ENCODE measurements at places on chromosomes 6 and 20.
A peak's percentile ranks its signal among the peaks of the same experiment; 100 is the strongest.

DNA sequence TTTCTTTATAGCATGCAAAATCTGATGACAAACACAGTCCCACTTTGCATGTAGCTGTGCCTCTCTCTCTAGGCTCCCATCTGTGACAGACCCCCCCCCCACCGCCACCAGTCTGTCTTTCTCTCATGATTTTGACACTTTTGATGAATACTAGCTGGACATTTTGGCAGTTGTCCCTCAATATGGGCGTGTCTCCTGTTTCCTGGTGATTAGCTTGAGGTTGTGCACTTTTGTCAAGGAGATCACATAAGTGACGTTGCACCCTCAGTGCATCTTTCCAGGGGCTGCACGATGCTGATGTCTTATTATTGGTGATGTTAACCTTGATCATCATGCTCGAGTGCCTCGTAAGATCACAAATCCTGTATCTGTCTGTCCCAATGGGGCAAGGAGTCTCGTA is 155.1 kb downstream of the EYA2 start:
- peaks cover 9% of the 10 kb centered on the region for H3K27me3 ChIP-seq
- no peak for DNase-seq

DNA sequence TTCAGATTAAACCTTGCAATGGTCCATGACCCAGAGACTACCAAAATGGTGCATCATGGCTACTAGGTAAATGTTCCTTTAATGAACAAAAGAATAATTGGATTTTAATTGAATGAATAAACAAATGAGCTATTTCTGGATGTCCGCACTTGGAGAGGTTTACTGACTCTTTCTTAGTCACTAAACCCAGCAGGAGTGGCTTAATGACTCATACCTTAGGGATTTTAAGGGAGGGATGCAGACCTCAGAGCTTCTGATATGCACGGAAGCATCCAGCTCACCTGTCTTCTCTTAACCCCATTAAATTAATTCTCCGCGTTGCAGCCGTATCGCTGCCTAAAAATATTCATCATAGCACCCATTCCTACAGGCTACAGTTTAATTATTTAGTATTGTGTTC is 970.0 kb upstream of the SLC35B3 start:
- no peak overlapping the region for H3K4me3 ChIP-seq
- H3K27me3 ChIP-seq = peaks cover 9% of the 10 kb centered on the region
- H3K27ac ChIP-seq = no peak overlapping the region
- no peak for DNase-seq

DNA sequence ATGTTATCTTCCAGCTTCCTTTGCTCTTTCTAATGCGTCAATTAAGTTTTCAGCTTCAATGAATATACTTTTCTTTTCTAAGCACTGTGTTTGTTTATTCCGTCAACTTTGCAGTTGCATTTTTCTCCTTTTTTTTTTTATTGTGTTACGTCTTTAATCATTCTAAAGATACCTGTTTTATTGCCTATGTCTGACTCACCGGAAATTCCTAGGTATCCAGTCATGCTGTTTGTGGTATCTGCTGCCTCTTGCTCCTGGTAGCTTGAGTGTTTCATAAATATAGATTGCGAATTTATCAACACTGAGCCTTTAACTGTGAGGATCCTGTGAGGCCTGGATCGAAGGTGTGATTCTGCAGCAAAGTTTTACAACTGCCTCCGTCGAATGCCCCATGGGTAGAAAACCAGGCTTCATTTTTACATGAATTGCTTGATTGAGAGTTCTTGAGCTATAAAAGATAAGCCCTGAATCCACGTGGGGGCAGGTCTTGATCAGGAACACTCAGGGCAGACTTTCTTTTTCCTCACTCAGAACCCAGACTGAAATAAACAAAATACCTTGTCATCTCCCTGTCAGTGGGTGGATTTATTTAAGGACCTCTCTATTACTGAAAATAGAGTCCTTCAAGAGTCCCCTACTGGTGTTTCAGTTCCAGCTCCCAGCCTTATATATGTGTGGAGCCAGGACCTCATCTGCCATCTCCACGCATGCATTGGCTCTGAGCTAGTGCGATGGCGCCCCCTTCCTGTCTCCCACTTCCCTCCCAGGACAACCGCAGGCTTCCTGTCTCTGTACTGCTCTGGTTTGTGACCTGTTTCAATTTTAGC is 60.1 kb upstream of the LRRC1 start:
- no peak overlapping the region for H3K4me3 ChIP-seq
- no peaks in the 10 kb centered on the region for H3K4me1 ChIP-seq
- no peaks in the 10 kb centered on the region for H3K36me3 ChIP-seq
- peak; percentile 31 for DNase-seq
- peaks cover 4% of the 10 kb centered on the region for H3K27me3 ChIP-seq

- peaks cover 87% of the 10 kb centered on the region for H3K36me3 ChIP-seq
- no peak for DNase-seq
- H3K4me3 ChIP-seq = no peak overlapping the region
- peaks cover 3% of the 10 kb centered on the region for H3K27me3 ChIP-seq
Observed at GRCh38 chr6:35907750-35908149, 13.1 kb downstream of the SRPK1 start.

DNA sequence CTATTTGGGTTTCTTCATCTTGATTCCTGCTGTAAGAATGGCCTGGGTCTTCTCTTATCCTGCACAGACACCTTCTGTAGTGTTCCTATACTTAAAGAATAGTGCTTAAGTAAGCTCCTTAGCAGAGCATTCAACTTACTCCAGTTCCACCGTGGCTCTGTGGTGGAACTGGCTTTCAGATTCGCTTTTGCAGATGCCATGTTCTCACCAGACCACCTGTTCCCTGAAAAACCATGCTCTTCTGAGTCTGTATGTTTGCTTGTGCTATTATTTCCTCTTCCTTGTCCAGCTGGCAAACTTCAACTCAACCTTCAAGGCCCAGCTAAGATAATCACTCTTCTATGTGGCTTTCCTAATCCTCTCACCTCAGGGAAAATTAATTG is 4.9 kb downstream of the ELMO2 start:
- DNase-seq = no peak
- H3K27ac ChIP-seq = no peak overlapping the region
- no peak overlapping the region for H3K4me3 ChIP-seq
- H3K27me3 ChIP-seq = peaks cover 4% of the 10 kb centered on the region
- H3K36me3 ChIP-seq = peaks cover 11% of the 10 kb centered on the region

DNA sequence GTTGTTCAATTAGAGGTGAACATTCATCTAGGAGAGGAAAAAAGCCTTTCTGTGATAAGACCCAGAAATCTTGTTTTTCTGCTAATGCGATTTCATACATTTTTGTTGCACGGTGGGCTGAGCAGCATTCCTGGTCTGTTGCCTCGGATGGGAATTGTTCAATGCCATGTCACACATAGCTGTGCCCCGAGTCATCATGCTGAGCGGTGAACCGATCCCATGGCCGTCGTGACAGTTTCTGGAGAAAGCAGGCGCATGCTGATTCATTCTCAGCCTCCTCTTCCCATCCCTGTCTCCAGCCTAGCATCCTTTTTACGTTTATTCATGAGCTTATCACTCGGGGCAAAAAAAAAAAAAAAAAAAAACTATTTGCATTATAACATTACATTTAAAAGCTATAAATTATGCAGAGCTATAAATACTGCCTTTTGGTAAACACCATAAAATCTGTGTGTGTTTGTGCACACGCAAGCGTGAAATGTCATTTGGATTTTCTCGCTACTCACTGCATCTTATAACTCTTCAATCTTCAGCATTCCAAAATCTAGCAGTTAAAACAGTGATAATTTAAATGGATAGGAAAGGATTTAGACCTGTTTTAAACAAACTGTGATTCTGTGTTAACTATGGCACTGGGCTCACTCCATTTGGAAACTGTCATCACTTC is 58.9 kb upstream of the IFNGR1 start:
- H3K27ac ChIP-seq = no peak overlapping the region
- no peaks in the 10 kb centered on the region for H3K36me3 ChIP-seq
- peaks cover 20% of the 10 kb centered on the region for H3K27me3 ChIP-seq
- peak; percentile 39 for DNase-seq
- no peak overlapping the region for H3K4me3 ChIP-seq
- peaks cover 30% of the 10 kb centered on the region for H3K4me1 ChIP-seq

- H3K4me3 ChIP-seq = no peak overlapping the region
- H3K27ac ChIP-seq = no peak overlapping the region
- no peaks in the 10 kb centered on the region for H3K27me3 ChIP-seq
- H3K4me1 ChIP-seq = peaks cover 34% of the 10 kb centered on the region
- DNase-seq = peak; percentile 42
Observed at GRCh38 chr6:24520929-24521546, 26.3 kb downstream of the ALDH5A1 start.

- peak overlapping the region; percentile 71 for H3K27ac ChIP-seq
- no peak overlapping the region for H3K4me3 ChIP-seq
- no peaks in the 10 kb centered on the region for H3K36me3 ChIP-seq
- no peak for DNase-seq
Observed at GRCh38 chr6:137227871-137228302, 8.7 kb upstream of the IFNGR1 start.

GRCh38 chr20:9407805-9408421 is 106.5 kb upstream of the LAMP5 start:
- H3K36me3 ChIP-seq = peaks cover 37% of the 10 kb centered on the region
- peak; percentile 69 for DNase-seq
- no peak overlapping the region for H3K4me3 ChIP-seq
- no peaks in the 10 kb centered on the region for H3K4me1 ChIP-seq

DNA sequence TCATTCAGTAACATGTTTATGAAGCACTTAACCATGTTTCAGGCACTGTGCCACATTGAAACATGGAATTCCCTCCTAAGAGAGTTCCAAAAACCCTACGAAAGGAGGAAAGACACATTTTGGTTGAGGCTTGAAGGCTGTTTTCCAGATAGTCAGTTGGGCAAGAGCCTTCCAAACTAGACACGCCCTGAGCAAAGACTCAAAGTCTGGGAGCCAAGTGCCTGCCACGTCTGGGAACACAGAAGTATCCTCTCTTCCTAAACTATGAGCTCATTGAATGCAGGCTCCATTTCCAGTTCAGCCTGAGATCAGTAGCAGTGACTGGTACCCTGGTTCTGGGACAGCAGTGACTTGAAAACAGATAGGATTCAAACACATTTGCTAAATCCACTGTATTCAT is 74.5 kb upstream of the FAM8A1 start:
- H3K4me3 ChIP-seq = no peak overlapping the region
- H3K36me3 ChIP-seq = peaks cover 37% of the 10 kb centered on the region

GRCh38 chr6:32076321-32076809 is 32.8 kb downstream of the TNXB start:
- H3K4me1 ChIP-seq = peaks cover 76% of the 10 kb centered on the region
- no peaks in the 10 kb centered on the region for H3K36me3 ChIP-seq
- H3K27ac ChIP-seq = peak overlapping the region; percentile 66
- no peak overlapping the region for H3K4me3 ChIP-seq

DNA sequence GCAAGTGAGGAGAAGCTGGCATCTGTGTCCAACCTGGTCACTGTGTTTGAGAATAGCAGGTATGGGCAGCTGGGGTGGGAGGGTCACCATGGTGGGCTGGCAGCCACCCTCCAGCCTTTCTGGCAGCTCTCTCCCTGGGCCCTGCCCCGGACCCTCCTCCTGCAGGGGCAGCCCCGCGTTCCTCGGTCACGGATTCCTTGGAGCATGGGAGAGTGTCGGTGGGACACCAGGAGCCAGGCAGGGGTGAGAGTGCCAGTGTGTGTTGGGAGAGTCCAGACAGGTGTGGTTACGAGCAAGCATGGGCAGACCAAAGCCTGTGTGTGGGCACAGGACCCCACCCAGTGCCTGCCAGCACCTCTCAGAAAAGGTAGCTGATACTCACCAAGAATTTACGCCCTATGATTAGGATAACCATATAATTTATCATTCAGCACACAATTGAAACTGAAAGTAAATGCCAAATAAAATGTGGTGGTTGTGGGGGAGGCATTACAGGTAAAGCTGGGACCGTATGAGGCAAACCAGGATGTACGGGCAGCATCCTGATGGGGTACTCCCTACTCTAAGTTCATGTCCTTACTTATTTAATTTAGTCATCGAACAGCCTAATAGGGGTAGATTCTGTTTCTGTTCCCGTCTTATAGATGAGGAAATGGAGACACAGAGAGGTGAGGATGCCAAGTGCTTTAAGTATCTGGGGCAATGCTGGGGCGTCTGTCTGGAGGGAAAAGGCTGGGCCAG is 542 bp downstream of the FGD2 start:
- no peak overlapping the region for H3K4me3 ChIP-seq
- peaks cover 27% of the 10 kb centered on the region for H3K27me3 ChIP-seq
- H3K36me3 ChIP-seq = no peaks in the 10 kb centered on the region
- peaks cover 38% of the 10 kb centered on the region for H3K4me1 ChIP-seq
- no peak overlapping the region for H3K27ac ChIP-seq

DNA sequence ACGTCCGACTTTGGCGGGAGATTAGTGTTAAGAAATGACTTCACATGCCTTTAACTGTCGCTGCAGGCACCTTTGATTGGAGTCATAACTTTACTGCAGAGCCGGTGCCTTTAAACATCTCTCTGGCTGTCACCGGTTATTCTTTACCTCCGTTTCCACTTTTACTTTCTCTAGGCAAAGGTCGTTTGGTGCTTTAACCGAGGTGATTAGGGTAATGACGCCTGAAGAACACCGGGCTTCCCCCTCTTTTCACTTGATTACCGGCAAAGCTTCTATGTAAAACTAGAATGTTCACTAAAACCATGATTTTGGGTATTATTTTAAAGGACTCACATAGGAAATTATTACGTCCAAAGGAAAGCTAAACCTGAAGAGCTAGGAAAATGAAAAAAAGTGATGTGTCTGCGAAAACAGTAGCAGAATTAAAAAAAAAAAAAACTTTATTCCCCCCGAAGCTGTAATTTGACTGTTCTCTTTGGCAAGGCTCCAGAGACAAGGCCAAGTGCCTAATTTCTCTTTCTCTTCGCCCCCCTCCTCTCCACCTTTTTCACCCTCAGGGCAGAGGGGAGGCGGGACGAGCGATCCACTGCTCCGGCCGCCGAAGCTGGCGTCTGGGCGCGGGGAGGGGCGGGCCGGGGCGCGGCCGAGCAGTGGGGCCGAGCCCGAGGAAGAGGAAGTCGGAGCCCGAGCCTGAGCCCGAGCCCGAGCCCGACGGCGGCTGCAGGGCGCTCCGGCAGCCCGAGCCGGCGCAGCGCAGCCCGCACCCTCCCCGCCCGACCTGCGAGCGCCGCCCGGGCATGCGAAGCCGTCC is at the start of gene PLEKHG1:
Gene PLEKHG1 (plus strand): TSS at position 687 of the 811 bp plus-strand sequence. CDS start 133,797 bp downstream, outside the sequence.
- H3K36me3 ChIP-seq = no peaks in the 10 kb centered on the region
- peaks cover 74% of the 10 kb centered on the region for H3K27me3 ChIP-seq
- H3K4me1 ChIP-seq = peaks cover 50% of the 10 kb centered on the region

- DNase-seq = no peak
- H3K27ac ChIP-seq = no peak overlapping the region
- no peaks in the 10 kb centered on the region for H3K36me3 ChIP-seq
- no peaks in the 10 kb centered on the region for H3K4me1 ChIP-seq
Observed at GRCh38 chr6:39005774-39006173, 42.8 kb upstream of the GLP1R start.

DNA sequence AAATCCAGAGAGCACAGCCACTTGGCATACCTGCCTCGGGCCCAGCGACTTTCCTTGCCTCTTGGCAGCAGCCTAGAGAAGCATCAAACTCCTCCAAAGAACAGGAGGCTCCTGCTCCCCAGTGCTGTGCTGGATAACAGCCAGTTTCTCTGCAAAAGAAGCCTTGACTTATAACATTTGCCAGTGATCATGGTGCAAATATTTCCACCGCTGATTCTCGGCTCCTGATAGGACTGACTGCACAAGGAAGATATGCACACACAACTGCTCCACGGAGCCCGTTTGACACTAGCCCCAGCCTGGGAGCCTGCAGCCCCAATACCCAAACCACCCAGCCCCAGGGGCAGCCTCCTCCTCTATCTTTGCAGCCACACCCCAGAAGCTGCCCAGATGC is 17.5 kb downstream of the ACSS1 start:
- peaks cover 22% of the 10 kb centered on the region for H3K27me3 ChIP-seq
- peaks cover 26% of the 10 kb centered on the region for H3K4me1 ChIP-seq
- no peak for DNase-seq

GRCh38 chr6:80537118-80537972 is 430.9 kb downstream of the BCKDHB start:
- peaks cover 14% of the 10 kb centered on the region for H3K36me3 ChIP-seq
- H3K4me1 ChIP-seq = no peaks in the 10 kb centered on the region
- H3K4me3 ChIP-seq = no peak overlapping the region
- H3K27ac ChIP-seq = peak overlapping the region; percentile 52
- no peak for DNase-seq
